Epithelial cell of proximal tubule (primary cell): ENCODE measurements at places on chromosomes 5 and 9.

GRCh38 chr5:38807570-38808483, 38.0 kb upstream of the OSMR start:
- DNase-seq, result no peak

GRCh38 chr9:96075757-96076156, 200.3 kb downstream of the ERCC6L2 start:
- DNase-seq, result no peak

- DNase-seq, result no peak
Measured at GRCh38 chr5:133902511-133903118, 65.8 kb downstream of the C5orf15 start.

DNA sequence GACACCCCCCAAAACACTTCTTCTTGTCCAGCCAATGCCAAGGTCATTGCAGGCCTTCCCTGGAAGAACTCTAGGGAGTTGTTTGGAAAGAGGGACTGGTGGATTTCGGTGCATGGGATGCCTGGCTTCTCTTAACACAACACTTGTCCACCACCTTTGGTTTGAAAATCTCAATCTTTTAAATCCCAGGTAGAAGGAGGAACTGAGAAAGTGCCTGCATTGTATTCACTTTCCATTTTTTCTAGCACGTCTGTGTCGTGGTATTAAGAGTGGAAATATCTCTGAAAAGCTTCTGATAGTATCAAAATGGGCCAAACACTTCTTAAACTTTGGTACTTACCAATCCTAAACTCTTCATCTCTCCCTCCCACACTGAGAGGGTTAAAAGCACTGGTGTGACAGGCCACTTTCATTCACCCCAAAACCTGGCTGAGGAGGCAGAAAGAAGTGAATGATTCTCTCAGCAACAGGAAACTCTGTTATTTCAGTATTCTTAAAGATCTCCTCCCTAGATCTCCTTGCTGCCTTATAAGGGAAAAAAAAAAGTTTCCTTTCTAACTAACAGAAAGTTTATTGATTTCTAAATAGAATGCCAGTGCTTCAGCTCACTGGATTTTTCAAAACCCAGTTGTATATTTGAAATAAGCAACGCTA, 3.9 kb upstream of the NFIB start:
- no peak for DNase-seq

GRCh38 chr9:110714314-110714713, 45.7 kb downstream of the MUSK start:
- DNase-seq, result no peak

- DNase-seq, result no peak
Measured at GRCh38 chr5:138876811-138877210, 1.7 kb upstream of the LRRTM2 start.

DNA sequence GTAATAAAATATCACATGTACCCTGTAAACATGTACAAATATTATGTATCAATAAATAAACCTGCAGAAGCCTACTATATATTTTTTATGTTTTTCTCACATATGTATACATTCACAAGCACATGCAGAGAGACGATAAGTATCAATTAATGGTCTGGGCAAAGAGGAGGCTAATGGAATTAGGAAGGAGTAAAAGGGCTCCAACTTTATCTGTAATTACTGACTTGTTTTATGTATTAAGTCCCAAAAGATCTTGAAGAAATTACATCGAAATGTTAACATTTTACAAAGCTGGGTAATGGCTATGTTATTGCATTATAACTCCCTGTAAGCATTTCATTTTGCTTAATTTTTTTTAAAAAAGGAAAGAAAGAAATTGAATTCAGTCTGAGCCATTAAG, 78.0 kb downstream of the LPAR1 start:
- DNase-seq, result no peak
